ENCODE measurements at places on chromosomes 7 and 10. TPM values are rescaled to one million over a fixed set of nuclear protein-coding genes. Genes with fewer than 3 reads are reported as not detected.
A peak's percentile ranks its signal among the peaks of the same experiment; 100 is the strongest.

DNA sequence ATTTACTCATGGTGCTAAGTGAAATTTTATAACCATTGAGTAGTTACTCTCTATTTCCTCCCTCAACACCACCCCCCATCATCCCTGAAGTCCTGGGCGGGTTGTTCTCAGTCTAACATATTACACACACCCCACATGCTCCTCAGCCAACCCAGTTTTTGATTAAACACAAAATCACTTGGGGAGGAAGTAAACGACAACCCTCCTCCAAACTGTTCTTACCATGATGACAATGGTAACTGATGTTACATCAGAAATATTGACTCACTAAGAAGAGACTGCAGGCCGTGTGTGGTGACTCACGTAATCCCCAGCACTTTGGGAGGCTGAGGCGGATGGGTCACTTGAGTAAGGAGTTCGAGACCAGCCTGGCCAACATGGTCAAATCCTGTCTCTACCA is 44.2 kb downstream of the RAB11FIP2 start:
- no peak for DNase-seq

DNA sequence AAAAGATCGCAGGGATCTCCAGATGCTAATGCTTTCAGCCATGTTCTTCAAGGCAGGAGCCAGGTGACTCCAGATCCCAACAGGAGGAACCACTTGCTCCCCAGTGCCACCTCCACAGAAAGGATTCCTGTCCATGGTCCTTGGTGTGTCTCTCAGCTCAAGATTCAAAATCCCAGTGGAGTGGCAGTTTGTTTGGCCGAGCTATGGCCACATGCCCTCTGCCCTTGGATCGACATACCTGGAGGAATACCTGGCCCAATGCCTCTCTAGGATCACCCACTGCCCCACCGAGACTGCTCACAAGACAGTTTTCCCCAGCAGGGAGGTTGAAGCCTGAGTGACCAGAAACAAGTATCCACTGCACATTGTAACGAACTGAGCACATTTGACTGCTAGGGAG is 3.9 kb upstream of the GPRIN2 start:
- peak; percentile 6 for DNase-seq

- no peak for DNase-seq
Measured at GRCh38 chr7:157597562-157597961, 260.8 kb downstream of the DNAJB6 start.

- no peak for DNase-seq
Measured at GRCh38 chr10:75606203-75606779, 174.9 kb downstream of the LRMDA start.

DNA sequence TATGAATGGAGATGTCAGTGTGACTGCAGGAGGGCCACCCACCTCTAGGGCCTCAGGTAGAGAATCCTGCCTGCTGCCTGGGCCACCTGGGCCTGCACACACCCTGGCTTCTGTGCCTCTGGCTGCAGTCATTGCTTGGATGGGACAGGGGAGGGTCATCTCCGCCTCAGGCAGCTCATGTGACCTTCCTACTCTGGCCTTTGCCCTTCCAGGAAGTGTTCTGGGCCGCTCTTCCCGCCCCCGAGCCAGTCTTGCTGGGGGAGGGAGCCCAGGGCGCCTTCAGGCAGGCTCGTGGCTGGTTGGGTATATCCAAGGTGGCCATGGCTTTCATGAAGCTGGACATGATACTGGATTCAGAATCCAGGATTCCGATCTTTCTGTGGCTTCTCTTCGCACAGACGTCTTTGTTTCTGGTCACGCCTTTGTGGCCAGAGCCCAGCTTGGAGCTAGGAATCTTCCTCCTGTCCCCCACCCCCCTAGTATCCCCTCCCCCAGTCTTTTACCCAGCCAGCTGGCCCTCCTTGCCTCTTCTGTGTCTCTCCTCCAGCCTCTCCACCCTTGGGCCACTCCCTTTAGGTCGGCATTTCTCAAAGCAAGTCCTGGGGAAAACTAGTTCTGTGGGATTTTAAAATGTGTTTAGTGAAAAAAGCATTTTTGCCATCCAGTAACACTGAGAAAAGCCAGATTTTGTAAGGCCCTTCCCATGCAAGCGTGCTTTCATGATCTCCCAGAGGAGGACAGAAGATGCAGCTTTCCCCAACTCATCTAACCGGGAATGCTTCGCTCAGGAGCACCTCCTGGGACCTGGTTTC is 119.6 kb downstream of the ZMIZ1 start:
- DNase-seq, result no peak

- DNase-seq, result no peak
Measured at GRCh38 chr10:23417254-23417653, 21.6 kb upstream of the OTUD1 start.

GRCh38 chr10:6669269-6669859 is 89.3 kb upstream of the PRKCQ start:
- peak; percentile 39 for DNase-seq

- no peak for DNase-seq
Measured at GRCh38 chr7:150003304-150003810, 129.6 kb downstream of the ATP6V0E2 start.

GRCh38 chr10:112098682-112099081 is 84.9 kb downstream of the GPAM start:
- DNase-seq, result no peak

GRCh38 chr10:121846555-121846954 is 81.3 kb downstream of the ATE1 start:
- DNase-seq, result no peak

DNA sequence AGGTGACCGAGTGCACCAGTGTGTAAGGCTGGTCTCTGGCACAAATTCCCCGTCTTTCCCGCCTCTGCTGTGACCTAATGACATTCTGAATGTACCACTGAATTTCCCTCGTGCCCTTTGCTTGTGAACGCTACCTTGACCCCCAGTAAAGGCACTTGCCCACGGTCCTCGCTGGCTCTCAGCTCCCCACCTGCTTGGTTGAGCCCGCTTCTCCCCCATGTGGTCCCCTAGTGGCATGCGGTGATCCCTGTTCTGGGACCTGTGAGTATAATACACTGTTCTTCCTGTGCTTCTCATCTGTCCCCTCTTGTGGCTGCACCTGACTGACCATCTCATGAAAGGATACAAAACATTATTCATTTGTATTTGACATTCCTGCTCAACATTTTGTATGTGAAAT is 495.7 kb downstream of the INHBA start:
- no peak for DNase-seq

- no peak for DNase-seq
Measured at GRCh38 chr10:8073691-8074416, 19.4 kb downstream of the GATA3 start.

- no peak for DNase-seq
Measured at GRCh38 chr7:35723011-35723410, 28.1 kb upstream of the HERPUD2 start.

DNA sequence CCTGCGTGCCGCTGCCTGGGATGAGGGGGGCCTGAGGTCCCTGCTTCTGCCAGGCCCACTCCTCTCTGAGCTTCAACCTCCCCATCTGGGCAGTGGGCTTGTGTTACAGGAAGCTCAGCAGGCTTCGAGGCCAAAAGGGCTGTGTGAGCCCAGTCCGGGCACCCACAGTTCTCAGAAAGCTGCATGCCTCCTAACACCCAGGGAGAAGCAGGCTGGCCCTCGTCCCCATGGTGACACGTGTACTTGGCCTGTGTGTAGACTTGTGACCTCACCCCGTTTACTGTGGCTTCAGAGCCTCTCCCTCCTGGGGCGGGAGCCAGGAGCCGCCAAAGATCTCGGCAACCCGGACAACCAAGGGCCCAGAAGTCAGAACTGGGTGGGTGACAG is 2.2 kb upstream of the GRIFIN start:
- no peak for DNase-seq

DNA sequence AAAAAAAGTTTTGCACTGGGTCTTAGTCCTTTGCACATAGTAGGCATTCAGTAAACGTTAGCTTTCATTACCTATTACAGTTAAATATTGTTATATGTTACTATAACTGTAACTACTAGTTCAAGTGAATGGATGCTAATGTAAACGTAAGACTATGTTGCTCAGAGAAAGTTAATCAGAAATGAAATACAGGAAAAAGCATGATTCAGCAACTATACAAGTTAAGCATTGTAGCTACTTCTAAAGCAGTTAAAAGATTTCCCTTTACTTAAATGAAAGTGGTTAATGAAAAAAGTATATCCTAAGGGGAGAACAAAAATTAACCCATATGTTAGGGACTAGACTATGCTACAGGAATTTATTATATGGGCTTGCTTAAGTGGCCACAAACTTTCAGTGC is 121.2 kb downstream of the SKAP2 start:
- DNase-seq, result no peak

- DNase-seq, result no peak
Measured at GRCh38 chr7:157234271-157234670, 95.5 kb downstream of the UBE3C start.

DNA sequence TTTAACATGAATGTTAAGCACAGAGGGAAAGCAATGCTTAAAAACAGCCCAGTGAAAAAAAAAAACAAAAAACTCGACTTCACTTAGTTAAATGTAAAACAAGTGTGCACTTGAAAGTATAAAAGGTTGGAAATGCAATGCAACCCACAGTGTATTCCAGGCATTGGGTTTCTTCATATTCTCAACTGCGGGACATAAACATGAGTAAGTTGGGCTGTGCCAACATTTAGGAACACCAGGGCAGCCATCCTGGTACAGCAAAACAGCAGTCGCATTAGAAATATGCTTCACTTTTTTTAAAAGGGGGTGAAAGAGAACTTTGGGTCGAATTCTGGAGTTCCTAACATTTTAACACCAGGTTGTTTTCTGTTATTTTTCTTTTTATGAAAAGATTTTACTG is 937 bp downstream of the STEAP1 start:
- no peak for DNase-seq

GRCh38 chr10:71392791-71393781 is 3.6 kb upstream of the CDH23 start:
- no peak for DNase-seq

PBLD gene
- total RNA-seq, result 3.2 TPM

CCDC172 gene
- total RNA-seq, result not detected

SRRM3 gene
- total RNA-seq, result 27.1 TPM

PTPRN2 gene
- 0.18 TPM for total RNA-seq

GARIN1A gene
- 4.3 TPM for total RNA-seq

C10orf105 gene
- 0.15 TPM for total RNA-seq

HDAC9 gene
- 1.2 TPM for total RNA-seq

CLCN1 gene
- total RNA-seq, result not detected

CALCR gene
- total RNA-seq, result 0.62 TPM

PTEN gene
- 71.0 TPM for total RNA-seq

CFAP70 gene
- total RNA-seq, result 1.7 TPM

ZNF488 gene
- 0.41 TPM for total RNA-seq

IDI1 gene
- total RNA-seq, result 52.7 TPM

DOCK4 gene
- total RNA-seq, result 99.2 TPM

Data from endothelial cell (in vitro differentiated cells).